ENCODE measurements at places on chromosomes 6 and 20.

- no peak for DNase-seq
These were observed 569.9 kb downstream of the BCKDHB start for GRCh38 chr6:80676386-80676785.

DNA sequence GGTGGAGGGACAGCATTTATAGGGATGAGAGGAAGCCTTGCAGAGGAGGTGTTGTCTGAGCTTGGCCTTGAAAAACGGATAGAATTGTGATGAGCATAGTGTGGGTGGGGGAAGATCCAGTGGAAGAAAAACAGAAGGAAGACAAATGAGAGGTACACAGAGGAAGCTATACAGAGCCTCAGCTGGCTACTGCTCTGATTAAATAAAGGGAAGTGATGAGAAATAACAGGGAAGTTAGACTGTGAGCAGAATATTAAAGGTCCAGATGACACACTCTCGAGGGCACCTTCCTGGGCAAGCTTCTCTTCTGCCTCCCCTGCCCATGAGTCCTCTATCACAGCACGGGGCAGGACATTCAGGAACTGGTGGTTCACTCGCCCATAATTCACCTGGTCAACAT is 182.3 kb downstream of the KIF16B start:
- DNase-seq = no peak

GRCh38 chr6:132484680-132485018 is 28.3 kb downstream of the STX7 start:
- no peak for DNase-seq

- DNase-seq = no peak
These were observed 20.4 kb downstream of the NR2E1 start for GRCh38 chr6:108186226-108186625.

All from tibial nerve (tissue), 4 donors.